Stimulated activated CD4-positive, alpha-beta T cell treated with anti-CD3 and anti-CD28 coated beads, Interleukin-2, amount 100 ng/mL, for 24 hours (primary cell): ENCODE measurements at places on chromosomes 1 and 21.

- no peak for DNase-seq
Measured at GRCh38 chr21:45487891-45488600, 54.2 kb downstream of the SLC19A1 start.

GRCh38 chr1:65393347-65393746, 27.1 kb upstream of the LEPR start:
- peak; percentile 24 for DNase-seq

DNA sequence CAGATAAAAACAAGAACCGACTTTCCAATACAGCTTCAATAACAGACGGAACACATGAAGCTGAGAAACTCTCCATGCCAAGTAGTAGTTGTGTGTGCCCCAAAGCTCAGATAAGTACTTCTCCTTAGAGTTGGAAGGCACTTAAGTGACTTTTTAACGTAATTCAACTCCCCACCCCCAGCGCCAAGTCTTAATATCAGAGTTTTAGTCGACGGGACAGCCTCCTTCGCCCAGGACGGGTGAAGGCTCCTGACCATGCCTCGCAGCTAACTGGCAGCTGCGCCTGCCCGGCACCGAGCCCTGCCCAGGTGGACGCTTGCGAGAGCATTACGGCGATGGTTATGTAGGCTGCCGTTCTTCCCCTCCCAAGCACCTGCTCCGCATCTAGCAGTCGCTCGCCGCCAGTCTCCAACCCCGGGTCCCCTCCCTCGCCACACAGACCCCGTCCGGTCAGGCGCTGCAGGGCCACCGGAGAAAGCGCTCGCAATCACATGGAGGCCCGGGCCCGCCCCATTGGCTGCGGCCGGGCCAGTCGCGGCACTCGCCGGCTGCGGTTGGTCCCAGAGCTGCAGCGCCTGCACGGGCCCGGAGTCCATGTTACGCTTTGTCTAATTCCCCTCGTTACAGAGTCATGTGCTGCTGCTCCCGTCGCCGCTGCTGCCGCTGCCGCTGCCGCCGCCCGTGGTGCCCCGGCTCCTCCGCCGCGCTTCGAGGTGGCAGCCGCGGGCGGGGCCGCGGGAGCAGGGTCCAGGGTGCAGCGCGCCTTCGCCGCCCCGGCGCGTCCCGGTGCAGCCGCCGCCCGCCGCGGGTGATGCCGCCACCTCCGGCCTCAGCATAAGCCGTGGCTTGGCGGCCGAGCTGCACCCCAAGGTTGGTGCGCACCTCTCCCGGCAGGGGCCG, at the start of gene LRRC8D:
Gene LRRC8D, plus strand, starts transcription at position 611 of the 900 bp plus-strand sequence. CDS start 112,037 bp downstream, outside the sequence.
- DNase-seq: peak; percentile 75

GRCh38 chr21:37568415-37568814, 201.8 kb downstream of the DYRK1A start:
- no peak for DNase-seq

DNA sequence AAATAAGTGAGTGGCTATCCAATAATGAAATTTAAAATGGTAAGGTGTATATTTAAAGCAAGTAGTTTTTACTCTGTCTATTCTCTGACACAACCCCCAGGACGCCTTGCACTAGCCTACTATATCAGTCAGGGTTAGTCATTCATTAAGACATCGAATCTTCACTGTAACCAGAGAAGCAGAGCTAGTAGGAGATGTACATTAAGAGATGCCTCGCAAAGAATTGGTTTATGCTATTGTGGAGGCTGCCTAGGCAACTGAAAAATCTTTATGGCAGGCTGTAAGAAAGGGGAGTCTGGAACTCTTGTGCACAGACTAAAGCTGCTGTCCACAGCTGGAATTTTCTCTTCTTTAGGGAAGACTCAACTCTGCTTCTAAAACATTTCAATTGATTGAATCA, 28.8 kb downstream of the NTNG1 start:
- no peak for DNase-seq

- no peak for DNase-seq
Measured at GRCh38 chr1:15260418-15261154, 13.6 kb downstream of the FHAD1 start.

GRCh38 chr1:20194757-20195461, 8.6 kb upstream of the PLA2G2C start:
- DNase-seq: peak; percentile 84

- DNase-seq: no peak
Measured at GRCh38 chr1:2609319-2610035, 22.9 kb downstream of the PRXL2B start.

DNA sequence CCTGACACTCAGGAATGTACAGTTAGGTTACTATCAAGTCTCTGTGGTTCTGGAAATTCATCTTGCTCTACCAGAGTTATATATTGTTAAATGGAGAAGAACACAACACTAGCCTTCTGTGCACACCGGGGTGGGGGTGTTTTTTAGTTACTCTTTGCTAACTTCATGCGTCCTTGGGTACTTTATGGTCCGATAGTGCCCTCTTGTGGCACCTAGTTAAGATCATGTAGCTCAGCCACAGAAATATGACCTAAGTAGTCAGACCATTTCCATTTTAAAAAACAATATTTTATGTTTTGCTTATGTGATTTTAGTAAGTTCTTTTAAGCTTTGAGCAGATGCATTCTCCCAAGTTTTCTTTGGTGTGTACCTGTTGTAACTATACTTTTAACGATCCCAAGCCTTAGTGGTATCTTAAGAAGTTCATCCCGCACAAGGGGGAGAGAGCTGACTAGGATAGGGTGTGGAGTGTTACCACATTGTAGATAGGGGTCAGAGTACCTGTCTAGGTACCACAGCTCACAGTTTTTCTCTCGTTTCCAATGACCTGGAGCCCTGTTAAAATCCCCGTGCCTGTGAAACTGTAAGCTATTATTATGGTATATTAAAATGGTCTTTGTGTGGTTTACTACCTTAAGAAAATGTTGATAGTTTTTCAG, 20.6 kb upstream of the SH3D21 start:
- DNase-seq: peak; percentile 54

GRCh38 chr1:119815361-119815760, 4.1 kb upstream of the REG4 start:
- no peak for DNase-seq

- DNase-seq: no peak
Measured at GRCh38 chr21:32795802-32796559, 24.4 kb upstream of the PAXBP1 start.

DNA sequence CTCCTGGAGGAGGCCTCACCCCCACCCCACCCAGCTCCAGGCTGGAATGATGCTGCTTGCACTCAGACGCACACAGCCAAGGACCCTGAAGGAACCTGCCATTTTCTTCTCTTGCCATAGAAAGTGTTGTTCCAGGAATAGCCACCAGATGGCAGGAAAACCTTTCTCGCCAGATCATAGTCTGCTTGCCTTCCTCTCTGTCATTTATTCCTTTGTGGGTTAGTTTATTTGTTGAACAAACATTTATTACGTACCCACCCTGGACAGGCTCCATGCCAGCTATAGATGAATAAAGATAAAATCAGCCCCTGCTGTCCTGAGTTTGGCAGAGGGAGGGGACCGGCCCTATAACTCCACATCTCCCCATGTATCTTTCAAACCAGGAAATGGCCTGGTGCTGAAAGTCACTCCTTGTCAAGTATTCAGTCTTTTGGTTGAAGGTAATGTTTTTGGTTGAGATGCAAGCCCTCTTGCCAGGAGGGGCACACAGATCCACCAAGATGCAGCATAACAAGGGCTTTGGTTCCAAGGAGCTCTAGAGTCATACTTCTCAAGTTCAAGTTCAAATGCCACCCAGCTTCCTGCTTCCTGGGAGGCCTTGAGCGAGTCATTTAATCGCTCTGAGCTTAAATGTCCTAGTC, 7.0 kb upstream of the KCNC4 start:
- peak; percentile 81 for DNase-seq

GRCh38 chr1:79797487-79797886, 791.0 kb upstream of the ADGRL4 start:
- DNase-seq: no peak

- DNase-seq: peak; percentile 32
Measured at GRCh38 chr1:117051224-117052064, 8.7 kb upstream of the TTF2 start.

DNA sequence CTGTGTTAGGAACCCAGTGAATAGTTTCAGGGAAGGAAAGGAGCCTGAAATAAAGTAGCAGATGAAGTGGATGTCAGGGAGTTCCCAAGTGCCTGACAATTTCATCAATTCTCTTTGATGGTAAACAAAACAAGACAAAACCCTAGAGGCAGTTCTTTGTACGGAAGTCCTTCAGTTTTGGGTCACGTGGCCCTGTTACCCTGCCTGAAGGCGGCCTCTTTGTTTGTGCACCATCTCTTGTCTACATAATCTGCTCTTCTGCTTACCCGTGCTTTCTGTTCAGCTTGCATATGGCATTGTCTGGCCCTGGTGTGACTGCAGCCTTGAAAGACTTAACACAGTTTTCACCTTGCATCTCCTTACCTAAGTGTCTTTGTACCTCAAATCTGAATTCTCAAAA, 166.7 kb upstream of the DUSP10 start:
- no peak for DNase-seq

DNA sequence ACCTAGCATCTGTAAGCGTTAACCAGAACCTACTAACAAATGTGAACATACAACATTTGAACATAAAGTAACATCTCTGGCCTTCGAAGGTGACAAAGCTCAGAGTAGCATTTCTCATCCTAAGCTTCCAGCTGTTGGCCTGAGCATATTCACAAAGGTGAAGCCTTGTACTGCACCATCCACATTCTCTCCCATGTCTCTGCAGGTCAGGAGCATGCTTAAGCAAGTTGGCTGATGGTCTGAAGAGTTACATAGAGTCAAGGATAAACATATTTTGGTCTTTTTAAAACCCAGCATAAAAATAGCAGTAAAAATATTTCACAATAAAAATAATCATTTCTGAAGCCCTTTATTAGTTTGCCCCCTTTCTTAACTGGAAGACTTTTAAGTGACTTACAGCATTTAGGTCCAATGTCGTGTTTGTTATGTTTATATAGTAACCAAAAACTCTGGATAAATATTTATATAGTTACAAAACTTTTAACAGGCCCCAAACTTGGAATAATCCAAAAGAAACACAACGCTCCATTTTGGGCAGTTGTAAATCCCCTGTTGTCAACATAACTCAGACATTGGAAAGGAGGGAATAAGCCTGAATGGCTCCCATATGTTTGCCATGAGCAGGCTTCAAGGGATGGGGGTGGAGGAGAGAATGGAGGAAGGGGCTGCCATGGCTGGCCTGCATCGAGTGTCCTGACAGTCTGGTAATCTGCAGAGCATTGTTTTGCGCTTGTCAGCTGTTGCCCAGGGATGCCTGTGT, 42.8 kb upstream of the ENAH start:
- no peak for DNase-seq

DNA sequence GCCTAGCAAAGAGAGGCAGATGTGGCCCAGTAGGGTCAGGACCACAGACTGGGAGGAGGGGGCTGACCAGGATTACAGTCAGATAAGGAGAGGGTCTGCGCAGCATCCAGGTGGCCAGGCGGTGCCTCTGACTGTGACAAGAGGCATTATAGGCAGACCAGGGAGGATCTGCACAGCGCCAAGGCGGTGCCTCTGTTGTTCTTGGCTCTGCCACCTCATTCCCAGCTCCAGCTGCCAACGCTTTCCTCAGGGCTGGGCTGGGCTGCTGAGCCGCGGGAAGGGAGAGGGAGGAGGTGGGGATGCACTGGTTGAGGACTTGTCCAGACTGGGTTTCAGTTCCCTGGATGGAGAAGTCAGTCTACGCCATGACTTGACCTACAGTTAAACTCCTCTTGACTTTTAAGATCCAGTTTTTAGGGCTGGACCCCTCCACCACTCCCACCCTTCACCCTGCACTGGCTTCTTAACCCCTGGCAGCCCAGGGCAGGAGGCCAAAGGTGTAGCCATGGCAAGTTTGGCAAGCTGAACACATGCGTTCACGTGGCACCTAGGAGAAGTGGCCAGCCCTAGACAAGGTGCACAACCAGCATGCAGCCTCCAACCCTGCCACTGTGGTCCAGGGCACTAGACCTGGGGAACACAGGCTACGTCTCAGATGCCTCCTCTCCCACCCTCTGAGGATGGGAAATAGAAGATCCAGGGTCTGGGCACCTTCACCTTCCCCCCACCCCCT, 4.5 kb upstream of the CRABP2 start:
- DNase-seq: no peak

DNA sequence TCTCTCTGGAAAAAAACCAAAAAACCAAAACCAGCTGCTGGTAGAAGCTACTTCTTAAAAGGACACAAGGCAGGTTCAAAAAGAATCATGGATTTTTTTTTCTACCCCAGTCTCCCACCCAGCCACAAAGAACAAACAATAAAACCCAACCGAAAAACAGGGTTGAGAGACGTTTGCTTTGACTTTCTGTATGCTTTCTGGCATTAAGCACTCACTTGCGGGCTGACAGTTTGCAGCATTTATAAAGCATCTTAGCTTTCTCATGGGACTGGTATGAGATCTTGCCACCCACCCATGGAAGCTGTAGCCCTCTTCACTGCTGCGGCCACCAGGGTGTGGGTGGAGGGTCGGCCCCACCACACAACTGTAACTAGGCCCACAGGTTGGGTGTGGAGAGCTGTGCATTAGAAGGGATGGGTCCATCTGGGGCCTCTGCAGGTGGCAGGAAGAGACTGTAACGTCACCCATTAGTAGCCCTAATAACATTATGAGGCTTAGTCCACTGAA, 165.7 kb downstream of the RHOU start:
- no peak for DNase-seq

GRCh38 chr21:24727803-24728440, 879.4 kb downstream of the MRPL39 start:
- no peak for DNase-seq

- no peak for DNase-seq
Measured at GRCh38 chr1:200780545-200781369, 42.1 kb downstream of the CAMSAP2 start.

- no peak for DNase-seq
Measured at GRCh38 chr1:27536767-27537166, 46.8 kb upstream of the WASF2 start.

DNA sequence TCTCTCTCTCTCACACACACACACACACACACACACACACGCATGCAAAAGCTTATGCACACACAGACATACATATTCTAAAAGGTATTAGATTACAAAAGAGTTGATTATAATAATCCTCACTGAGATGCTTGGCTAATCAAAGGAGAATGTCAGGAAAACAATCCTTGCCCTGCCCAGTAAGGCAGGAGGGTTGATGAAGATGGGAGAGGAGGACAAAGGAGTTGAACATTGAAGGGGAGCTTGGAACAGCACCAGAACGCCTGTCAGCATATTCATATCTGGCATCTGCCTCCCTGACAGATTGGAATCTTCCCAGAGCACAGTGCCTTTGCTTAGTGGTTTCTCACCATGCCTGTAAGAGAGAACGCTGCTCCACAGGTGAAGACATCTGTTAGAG, 68.6 kb upstream of the PALMD start:
- DNase-seq: no peak

DNA sequence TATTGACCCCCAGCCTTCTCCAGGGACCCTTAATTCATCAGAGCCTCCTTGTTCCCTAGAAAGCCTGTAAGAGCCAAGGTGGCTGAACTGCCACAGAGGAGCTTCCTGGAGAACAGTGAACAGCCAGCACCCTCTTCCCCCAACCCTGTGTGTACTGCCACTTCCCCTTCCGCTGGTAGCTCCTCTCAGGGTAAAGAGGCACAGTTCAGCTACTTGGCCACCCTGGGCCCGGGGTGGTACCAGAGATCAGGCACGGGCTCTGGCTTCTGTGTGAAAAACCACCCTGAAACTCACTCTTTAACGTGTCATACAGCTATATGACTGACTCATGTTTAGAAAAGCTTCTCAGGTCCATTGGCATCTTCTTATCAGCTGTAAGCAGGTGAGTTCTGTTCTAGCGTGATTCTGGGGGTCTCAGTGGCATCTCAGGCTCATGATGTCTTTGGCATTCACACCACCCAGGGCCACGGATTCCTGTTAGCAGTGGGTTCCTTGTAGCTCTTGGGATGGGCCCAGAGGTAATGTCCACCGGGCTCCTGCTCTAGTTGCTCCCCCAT, 22.4 kb downstream of the ARMH1 start:
- peak; percentile 27 for DNase-seq

GRCh38 chr1:113874012-113874879, 2.7 kb upstream of the PTPN22 start:
- no peak for DNase-seq
